Prostate gland (tissue), 2 donors: ENCODE measurements at places on chromosomes 16 and 17.
A peak's percentile ranks its signal among the peaks of the same experiment; 100 is the strongest.

GRCh38 chr17:82315703-82316358 is 1.6 kb downstream of the CD7 start:
- DNase-seq, result no peak

DNA sequence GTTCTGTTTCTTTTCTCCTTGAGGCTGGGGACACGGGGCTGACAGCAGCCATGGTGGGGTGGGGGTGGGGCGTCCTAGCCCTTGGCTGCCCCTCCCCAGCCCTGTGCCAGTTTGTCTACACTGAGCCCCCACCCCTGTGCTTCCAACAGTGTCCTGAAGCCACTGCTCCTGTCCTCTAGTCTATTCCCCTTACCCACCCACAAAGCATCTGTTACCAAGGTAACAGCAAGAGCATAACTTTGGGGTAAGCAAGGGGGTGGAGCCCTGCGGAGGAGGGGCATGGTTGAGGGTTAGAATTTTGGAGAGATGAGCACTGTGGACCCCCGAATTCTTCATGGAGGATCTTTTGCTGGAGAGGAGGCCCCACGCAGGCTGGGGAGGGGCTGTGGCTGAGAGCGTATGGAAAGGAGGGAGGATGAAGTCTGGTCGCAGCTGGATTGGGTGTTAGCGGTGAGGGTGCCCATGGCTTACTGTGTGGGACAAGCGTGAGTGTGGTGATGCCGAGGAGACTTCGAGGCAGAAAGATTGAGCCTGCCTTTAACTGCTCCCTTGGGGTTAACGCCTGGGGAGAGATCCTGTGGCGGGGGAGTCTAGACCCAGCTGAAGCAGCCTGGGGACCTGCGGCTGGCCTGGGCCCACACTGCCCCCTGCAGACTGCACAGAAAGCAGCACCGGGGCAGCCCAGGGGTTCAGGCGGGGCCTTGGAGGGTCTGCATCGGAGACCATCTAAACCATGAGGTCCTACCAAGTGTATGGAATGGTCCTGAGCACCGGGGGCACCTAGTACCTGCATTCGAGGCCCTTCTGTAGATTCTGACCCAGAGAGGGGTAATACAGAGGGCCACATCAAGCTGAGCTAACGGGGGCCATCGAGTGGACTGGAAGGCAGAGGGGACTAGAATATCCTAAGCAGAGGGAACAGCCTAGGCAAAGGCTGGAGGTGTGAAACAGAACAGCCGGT is 6.1 kb upstream of the STAC2 start:
- no peak for DNase-seq

DNA sequence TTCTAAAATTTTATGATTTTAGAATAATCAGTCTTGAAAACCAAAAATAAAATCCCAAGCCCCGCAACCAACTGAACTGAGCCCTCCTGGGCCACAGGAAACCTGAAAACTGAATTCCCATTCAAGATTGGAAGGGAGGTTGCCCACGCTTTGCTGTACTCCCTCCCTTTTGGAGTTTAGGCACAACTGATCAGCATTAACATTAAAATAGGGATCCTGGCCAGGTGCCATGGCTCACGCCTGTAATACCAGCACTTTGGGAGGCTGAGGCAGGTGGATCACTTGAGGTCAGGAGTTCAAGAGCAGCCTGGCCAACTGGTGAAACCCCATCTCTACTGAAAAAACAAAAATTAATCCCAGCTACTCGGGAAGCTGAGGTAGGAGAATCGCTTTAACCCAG is 52.7 kb upstream of the NETO2 start:
- DNase-seq, result no peak

DNA sequence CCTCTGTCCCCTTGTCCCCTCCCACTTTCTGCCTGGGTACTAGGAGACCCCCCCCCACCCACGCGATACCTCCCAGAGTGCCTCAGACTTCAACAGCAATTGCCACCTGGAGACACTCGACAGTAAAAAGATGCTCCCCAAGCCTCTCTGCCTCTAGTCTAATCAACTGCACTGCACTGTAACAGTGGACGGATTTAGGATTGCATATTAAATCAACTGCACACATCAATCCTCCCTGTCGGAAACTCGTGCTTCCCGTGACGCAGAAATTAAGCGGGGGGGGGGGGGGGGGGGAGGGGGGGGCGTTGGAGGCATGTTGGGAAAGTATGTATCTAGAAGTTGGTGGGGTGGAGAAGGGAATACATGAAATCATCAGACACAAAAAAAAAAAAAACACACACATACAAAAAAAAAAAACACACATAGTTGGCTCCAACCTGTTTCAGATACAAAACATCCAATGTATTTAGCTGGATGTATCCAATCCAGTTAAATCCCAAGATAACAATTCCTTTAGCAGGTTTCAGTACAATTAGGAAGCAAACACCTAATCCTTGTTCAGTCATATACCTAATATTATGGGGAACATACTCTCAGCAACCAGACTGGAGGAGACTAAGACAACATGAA is 29.7 kb downstream of the FAM222B start:
- DNase-seq, result no peak

DNA sequence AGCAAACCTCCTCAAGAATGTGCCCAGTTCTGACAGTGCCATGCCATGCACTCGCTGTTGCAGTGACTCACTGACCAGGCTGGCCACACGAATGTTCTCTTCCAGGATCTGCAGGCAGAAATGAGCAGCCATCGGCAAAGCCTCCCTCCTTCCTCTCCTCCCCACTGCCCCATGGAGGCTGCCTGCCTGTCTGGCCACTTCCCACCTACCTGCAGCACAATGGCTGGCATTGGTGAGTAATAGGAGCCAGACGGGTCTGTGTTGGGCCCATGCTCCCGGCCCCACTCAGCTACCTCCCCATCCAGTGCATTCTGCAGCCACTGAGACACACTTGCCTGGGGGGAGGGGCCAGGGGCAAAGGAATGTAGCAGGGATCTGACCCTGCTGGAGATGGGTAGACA is 2.8 kb upstream of the MATCAP1 start:
- DNase-seq, result no peak

DNA sequence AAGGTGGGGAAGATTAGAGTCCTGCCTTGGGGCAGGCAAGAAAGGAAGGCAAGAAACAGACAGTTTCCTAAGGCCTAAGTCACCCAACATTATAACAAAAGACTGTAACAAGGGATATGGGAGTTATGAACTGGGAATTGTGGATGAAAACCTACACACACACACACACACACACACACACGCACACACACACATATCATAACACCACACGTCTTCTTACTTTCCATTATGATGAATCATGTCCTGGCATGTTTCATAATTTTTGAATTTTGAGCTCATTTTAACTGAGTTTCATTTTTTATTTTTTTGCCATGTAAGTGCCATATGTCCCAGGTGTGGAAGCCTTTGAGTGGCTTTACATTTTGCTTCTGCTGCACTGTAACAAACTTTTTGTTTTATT is 29.9 kb downstream of the HS3ST2 start:
- DNase-seq, result no peak

GRCh38 chr16:68366062-68366461 is 55.2 kb downstream of the PRMT7 start:
- no peak for DNase-seq

GRCh38 chr17:30130121-30130520 is 13.5 kb downstream of the NSRP1 start:
- DNase-seq, result no peak

GRCh38 chr17:42243493-42243982 is 32.7 kb downstream of the STAT5B start:
- DNase-seq, result no peak

- DNase-seq, result no peak
Measured at GRCh38 chr16:4384509-4384942, 12.9 kb downstream of the VASN start.

DNA sequence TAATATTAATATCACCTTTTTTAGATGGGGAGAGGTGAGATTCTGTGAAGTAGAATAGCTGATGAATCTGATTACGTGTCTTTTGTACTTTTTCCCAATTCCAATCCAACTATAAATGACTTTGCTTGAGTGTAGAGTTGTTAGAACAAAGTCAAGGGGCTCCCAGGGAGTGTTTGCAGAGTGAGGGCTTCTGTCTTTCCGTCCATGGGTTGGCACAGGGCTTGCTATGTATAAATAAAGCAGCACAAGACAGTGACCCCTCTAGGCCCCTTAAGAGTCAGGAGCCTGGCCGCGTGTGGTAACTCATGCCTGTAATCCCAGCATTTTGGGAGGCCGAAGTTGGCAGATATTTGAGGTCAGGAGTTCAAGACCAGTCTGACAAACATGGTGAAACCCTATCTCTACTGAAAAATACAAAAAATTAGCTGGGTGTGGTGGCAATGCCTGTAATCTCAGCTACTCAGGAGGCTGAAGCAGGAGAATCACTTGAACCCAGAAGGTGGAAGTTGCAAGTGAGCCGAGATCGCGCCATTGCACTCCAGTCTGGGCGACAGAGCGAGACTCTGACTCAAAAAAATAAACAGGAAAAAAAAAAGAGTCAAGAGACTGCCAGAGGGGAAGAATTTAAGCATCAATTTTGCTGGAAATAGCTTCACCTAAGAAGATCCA is 127.9 kb upstream of the HS3ST3A1 start:
- DNase-seq, result no peak

GRCh38 chr16:19008245-19009169 is 24.8 kb downstream of the TMC7 start:
- no peak for DNase-seq

GRCh38 chr17:45929344-45929743 is 35.0 kb downstream of the MAPT start:
- DNase-seq, result no peak

- no peak for DNase-seq
Measured at GRCh38 chr17:60555786-60556185, 29.7 kb upstream of the APPBP2 start.

GRCh38 chr17:1590747-1591473 is 28.3 kb upstream of the PITPNA start:
- no peak for DNase-seq

DNA sequence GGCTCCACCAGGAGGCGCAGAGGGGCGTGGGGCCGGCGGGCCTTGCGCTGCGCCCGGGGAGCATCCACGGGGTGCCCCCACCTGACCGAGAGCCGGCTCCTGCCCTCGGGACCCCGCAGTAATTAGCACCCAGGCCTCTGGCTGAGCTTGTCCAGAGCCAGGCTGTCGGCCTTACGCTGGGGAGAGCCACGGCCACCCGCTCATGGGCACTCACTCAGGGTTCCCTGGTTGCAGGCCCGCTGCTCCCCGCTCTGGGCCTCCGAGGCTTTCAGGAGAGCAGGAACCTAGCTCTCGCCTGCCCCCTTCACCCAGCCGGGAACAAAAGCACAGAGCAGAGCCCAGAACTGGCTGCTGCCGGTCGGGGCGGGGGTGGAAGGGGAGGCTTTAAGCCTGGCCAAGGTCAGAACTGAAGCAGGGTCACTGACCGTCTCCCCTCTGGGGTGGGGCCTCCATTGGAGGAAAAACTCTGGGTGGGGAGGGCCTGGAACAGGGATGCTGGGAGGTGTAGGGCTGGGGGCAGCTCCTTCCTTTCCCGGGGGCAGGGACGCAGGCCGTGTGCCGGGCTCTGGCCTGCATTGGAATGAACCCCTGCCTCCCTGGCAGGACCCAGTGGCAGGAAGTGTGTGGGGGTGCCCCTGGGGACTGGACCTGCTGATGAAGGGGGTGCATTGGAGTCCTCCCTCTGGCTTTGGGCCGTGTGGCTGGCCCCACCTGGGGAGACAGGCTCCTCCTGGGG is 12.3 kb downstream of the GLIS2 start:
- DNase-seq, result peak; percentile 62

GRCh38 chr16:10297341-10298006 is 88.4 kb upstream of the ATF7IP2 start:
- no peak for DNase-seq

- DNase-seq, result peak; percentile 35
Measured at GRCh38 chr16:84532291-84532724, 27.8 kb upstream of the MEAK7 start.

- DNase-seq, result no peak
Measured at GRCh38 chr17:34177642-34178041, 77.4 kb upstream of the CCL2 start.

DNA sequence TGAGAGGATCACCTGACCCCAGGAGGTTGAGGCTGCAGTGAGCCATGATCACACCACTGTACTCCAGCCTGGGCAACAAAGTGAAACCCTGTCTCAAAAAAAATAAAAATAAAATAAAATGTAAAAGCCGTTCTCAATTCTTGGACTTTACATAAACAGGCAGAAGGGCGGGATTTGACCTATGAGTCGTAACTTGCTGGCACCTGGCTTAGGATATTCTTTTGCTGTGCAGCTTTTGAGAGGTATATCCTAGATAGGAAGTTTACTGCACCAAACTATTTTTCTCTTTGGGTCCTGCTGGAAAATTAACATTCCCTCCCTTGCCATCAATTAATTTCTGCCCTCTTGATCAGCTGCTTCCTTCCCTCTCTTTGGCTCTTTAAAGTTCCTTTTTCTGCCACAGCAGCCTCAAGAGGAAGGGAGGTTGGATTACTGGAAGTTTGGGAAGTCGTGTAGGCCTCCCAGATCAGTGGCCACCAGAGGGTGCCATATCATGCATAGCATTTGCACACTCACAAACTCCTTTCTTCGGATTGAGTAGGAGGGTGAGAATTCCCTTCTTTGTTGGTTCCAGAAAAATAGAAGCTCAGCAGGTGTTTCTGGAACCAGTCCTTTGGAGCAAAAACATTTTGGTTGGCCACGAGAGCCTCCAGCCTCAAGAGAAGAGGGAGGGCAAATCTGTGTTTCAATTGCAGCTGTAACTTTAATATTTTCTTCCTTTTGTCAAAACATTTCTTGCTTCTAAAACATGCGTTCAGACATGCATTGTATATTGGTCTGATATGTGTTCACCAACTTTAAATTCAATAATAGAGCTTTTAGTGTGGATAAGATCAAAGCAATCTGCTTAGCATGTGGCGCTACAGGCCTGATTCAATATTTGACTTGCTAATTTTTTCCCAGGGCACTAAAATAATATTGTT is 147.3 kb downstream of the CCDC182 start:
- DNase-seq, result peak; percentile 57

GRCh38 chr16:50706250-50706649 is 12.8 kb downstream of the NOD2 start:
- no peak for DNase-seq

GRCh38 chr17:44385287-44386181 is 3.9 kb downstream of the ITGA2B start:
- DNase-seq, result peak; percentile 82

DNA sequence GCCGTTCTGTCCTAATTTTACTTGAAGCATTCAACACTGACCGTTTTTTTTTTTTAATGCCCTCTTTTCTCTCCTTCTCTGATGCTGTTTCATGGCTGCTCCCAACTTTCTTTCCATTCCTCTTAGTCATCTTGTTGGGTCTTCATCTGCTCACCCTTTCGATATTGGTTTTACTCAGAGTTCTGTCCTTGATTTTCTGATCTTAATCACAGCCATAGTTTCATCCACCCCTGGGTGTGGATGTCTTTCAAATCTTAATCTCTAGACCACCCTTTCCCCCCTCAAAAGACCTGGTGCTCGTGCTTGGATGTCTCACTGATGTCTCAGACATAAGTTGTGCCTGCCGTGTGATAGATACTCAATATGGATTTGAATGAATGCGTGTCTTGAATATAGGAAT is 22.4 kb downstream of the NDEL1 start:
- no peak for DNase-seq

DNA sequence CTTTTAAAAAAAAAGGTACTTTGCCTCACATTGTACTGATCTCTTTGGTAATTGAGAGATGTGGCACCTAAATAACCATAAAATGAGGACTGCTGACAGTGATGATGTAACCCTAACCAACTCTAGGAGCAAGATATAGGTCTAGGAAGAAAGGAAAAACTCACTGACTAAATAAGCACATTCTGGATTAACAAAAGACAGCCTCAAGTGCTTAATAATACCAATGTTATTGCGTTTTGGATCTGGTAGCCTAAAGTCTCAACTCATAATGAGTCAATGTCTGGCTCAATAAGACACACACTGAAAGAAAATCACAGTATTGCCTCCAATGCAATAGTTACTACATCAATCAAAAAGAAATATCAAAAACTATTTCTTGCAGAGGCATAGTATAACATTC is 3.0 kb downstream of the ERN1 start:
- DNase-seq, result no peak
